Coronary artery (tissue), 2 donors: ENCODE measurements at places on chromosomes 16 and 17.

- DNase-seq: no peak
These were observed 16.3 kb downstream of the HOXB1 start for GRCh38 chr17:48514477-48514876.

DNA sequence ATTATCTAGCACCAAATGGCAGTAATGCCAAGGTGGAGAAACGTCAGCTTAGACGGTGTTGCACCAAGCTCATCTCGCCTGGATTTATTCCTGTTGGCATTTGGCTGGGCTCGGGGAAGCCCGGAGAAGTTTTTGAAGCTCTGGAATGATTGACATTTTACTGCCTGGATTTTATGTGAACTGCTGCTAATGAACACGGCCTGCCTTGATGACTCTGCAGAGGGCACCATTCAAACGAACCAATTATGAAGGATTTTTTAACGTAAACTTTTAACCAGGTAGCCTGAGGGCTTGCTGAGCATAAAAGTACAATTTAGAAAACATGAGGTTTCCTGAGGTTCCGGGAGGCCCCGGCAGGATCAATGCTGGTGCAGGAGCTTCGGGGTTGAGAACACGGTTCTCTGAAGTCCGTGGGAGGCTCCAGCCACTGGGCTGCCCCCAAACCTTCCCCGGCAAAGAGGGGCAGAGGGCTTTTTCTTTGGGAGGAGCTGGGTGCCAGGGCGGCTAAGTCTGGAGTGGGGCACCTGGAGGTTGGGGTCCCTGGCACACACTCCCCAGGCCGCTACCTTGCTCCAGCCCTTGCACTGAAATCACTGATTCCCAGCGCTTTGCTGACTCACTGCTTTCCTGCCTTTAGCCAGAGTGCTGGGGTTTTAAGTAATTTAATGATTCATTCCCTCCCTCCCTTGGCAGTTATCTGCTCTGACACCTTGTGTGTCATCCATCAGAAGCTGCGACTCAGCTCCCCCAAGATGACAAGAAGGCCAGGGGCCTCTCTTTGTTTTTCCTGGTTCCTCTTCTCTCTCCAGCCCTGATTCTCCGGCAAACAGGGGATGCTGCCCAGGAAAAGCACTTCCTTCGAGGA, 161.2 kb upstream of the IRX3 start:
- no peak for DNase-seq

DNA sequence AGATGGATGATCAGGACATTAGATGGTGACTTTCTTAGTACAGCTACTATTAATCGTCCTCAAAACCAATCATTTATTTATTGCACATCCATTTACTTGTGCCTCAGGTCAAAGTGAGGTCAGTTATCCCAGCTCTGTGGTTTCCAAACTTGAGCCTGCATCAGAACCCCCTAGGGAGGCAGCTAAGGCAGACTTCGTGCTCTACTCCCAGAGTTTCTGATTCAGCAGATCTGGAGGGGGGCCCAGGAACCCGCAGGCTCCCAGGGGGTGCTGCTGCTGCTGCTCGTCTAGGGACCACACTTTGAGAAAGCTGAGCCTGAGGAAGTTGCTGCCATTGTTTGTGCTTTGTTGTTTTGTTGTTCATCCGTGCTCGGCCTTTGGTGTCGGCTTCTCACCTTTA, 44.0 kb upstream of the CLEC18B start:
- DNase-seq: no peak

GRCh38 chr16:2033057-2033908, 6.6 kb downstream of the NHERF2 start:
- peak; percentile 93 for DNase-seq

DNA sequence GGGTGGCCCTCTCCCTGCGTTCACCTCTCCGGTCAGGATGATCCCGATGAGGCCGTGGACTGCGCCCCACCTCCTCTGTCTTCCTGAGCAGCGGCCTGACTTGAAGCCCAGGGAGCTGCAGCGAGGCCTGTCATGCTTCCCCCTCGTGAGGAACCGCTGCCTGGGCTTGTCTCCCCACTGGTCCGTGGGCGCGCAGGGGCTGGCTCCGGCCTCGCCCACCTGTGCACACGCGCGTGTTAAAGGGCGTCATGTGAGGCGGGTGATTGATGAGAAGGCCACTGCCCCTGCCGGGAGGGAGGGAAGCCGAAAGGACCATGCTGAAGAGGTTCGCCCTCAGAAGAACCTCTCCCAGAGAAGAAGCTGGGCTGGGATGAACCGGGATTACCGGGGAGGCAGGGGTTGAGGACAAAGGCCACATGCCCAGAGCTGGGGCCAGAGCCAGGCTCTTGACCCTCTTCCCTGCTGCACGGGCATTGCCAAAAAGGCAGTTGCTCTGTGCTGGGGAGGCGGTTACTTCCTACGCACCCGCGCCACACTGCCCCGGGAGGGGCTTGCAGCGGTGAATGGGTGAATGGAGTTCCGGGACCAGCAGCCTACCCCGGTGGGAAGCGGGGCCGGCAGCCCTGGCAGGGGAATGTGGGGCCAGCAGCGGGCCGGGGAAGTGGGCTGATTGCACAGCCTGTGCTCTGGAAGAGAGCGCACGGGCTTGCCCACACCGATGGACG, 85.9 kb upstream of the GSE1 start:
- no peak for DNase-seq

DNA sequence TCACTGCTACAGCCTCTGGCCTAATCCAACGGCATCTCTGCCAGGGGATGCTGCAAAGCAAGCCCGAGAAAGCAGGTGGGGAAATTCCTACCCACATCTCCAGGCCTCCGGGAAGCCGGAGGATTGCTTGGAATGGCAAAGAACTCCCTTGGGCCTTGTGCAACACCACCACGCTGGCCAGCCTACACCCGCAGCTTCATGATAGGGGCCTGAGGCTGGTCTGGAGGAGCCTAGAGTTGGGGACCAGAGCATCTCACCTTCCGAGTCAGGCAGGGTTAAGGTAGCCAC, 20.3 kb downstream of the GGA3 start:
- DNase-seq: no peak

DNA sequence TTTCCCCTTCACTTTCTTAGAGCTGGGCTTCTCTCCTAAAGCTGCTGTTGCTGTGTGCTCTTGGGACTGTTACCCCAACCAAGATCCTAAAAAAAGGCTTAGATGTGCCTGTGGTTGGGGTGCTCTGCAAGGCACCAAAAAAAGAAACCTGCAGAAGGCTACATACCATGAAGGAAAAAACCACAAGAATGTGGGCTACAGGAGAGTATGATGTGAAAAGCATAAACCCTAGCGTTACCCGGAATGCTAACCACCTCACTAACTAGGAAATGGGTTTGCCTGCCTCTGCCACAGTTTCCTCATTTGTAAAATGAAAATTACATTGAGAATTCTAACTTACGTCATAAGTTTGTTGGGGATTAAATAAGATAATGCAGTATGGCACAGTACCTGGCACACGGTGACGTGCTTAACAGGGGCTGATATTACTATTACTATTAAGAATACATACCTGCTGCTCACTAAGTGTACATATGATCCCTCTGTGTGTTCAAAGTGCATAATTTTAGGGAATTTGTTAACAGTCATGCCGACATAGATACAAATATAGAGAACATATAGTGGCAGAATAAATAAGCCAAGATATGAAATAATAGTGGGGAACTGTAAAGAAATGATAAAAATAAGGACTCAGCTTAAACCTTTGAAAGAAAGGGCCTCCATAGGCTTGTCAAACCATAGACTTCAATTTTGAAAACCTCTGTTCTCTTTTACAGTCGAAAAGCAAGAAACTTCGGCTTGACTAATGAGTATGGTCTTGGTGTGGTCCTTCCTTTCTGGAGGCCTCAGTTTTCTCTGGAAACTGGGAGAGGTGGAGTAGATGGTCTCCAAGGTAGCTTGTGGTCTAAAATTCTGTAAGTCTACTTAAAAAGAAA, 177.8 kb upstream of the TBX2 start:
- no peak for DNase-seq

- DNase-seq: no peak
These were observed 1.4 kb downstream of the SYNGR3 start for GRCh38 chr16:1991135-1991551.

- no peak for DNase-seq
These were observed 222.5 kb downstream of the FOXL1 start for GRCh38 chr16:86800894-86801293.

DNA sequence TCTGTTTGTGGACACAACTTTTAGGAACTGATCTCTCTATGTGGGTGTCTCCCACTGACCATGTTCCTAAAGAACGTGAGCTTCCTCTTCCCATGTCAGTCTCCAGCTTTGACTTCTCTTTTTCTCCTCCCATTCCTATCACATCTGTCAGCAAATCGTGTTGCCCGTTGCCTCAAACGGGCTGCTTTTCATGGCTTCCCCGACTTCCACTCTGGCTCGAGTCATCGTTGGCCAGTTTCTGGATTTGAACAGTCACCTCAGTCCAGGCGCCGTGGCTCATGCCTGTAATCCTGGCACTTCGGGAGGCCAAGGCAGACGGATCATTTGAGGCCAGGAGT, 5.4 kb downstream of the ABCC1 start:
- no peak for DNase-seq

DNA sequence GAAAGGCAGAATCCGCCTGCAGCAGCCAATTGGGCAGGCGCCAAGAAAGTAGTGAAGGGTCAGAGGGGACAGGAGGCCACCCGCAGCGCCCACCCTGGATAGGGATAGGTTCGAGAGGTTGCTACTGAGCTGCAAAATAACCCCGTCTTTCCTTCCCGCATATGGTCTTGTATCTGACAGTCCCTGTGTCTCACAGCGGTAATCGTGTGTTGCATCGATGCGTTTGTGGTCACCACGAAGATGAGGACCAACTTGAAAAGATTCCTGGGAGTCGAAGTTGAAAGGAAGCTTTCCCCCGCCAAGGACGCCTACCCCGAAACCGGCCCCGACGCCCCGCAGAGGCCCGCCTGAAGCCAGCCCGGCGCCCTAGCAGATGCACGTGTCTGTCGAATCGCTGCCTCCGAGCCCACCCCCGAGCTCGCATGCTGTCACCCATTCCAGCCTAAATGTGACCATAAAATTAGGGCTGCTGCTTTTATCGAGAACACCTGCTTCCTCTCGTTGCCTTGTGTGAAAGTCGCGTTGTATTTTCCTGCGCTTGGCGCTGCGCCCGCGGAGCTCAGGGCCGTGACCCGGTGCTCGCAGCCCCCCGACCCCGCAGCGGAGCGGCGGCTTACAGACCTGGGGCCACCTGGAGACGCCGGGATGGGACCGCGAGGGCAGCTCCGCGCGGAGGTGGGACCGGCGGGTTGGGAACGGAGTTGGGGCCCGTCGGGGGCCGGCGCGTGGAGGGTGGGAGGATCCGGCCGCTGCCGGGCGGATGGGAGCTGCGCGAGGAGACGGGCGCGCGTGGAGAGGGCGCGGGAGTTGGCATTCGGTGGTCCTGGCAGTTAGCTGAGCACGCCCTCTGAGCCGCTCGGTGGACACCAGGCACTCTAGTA, at the start of gene CMTM2:
CMTM2 (plus strand) TSS at position 813 of the 881 bp plus-strand sequence. CDS start 145 bp downstream, outside the sequence.
- no peak for DNase-seq

DNA sequence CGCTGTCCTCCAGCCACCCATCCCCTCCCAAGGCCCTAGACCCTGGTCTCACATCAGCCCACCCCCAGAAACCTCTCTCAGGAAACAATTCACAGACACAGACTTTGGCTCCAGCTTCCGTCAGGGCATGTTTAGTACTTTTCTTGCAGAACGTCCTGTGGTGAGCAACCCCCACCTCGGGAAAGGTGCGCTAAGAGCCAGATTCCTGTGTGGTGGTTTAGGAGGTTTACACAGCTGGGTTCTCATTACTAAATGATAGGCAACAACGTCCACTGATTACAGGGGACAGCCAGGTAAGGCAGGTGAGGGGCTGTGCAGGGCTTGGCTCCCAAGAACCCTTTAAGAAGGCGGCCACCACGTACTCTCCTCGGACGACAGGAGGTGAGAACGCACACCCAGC, 29.3 kb downstream of the KIFC3 start:
- DNase-seq: no peak

GRCh38 chr17:7887482-7888183, 956 bp upstream of the CHD3 start:
- peak; percentile 92 for DNase-seq

DNA sequence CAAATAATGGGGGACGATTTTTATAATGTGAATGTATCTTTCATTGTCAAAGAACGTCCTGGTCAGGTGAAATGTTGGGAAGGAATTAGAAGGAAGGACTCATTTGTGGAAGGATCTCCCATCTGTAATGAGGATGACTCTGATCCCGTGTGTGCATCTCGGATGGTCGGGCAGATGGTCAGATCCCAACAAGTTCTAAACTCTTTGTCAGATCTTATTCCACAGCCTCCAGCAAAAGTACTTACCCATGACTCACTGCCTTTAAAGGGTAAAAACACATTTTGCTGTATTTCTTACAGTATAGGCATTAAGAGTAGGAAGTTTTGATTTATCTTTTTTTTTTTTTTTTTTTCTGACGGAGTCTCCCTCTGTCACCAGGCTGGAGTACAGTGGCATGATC, 539 bp upstream of the KRTAP4-8 start:
- no peak for DNase-seq

DNA sequence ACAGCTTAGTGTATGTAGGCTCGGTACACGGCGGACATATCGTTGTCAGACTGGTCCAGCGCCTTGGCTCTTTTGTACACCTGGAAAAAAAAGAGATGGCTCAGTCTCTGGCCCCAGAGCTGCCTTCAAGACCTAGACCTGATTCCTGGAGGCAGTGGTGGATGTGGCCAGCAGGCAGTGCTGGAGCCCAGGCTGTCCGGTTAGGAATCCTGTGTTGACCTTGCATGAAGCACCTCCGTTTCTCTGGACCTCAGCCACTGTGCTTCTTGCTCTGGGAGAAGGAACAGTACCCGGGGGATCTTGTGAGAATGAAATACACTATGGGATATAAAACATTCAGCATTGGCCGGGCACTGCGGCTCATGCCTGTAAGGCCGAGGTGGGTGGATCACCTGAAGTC, 2.8 kb upstream of the ROGDI start:
- DNase-seq: no peak

- no peak for DNase-seq
These were observed 47.7 kb downstream of the TUBD1 start for GRCh38 chr17:59844884-59845594.

- DNase-seq: no peak
These were observed 391.9 kb upstream of the TNRC6C start for GRCh38 chr17:77566566-77567138.

GRCh38 chr16:25838724-25839186, 147.0 kb downstream of the HS3ST4 start:
- DNase-seq: no peak

DNA sequence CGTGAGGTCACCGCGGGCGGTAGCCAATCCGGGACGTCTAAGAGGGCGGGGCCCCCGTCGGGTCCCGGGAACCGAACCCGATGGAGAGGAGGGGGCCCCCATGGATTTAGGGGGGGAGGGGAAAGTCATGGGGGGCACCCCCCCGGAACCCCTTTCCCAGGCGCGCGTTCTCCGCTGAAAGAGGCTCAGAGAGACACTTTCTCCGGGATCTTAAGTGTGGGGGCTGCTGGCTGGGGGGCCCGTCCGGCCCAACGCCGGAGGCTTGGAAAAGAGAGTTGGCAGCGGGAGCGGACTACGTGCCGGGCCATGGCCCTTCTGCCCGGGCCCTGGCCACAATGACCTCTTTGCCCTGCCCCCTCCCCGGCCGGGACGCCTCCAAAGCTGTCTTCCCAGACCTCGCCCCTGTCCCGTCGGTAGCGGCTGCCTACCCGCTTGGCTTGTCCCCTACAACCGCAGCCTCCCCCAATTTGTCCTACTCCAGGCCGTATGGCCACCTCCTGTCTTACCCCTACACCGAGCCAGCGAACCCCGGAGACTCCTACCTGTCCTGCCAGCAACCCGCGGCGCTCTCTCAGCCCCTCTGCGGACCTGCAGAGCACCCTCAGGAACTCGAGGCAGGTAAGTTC, at the start of gene DLX4:
DLX4 (plus strand) TSS at position 57 of the 626 bp plus-strand sequence; CDS start at position 336, 279 bp downstream.
- no peak for DNase-seq

- DNase-seq: no peak
These were observed 579.7 kb downstream of the CDH13 start for GRCh38 chr16:83206426-83206825.
